ENCODE measurements at places on chromosomes 3 and 15. TPM values are rescaled to one million over a fixed set of nuclear protein-coding genes. Genes with fewer than 3 reads are reported as not detected.

Gene DPH3
- 18.5 TPM for total RNA-seq

Gene PPARG
- total RNA-seq = 0.63 TPM

Gene GUCA1C
- not detected for total RNA-seq

Gene ABI3BP
- total RNA-seq = 2.7 TPM

Gene ASB14
- not detected for total RNA-seq
